ENCODE measurements at places on chromosomes 2 and 18.
A peak's percentile ranks its signal among the peaks of the same experiment; 100 is the strongest.

GRCh38 chr2:221005338-221005737 is 566.8 kb downstream of the EPHA4 start:
- DNase-seq = no peak

- DNase-seq = no peak
Measured at GRCh38 chr2:101403745-101404144, 16.4 kb upstream of the CREG2 start.

GRCh38 chr2:95669441-95669991 is 77.7 kb downstream of the TRIM43 start:
- no peak for DNase-seq

DNA sequence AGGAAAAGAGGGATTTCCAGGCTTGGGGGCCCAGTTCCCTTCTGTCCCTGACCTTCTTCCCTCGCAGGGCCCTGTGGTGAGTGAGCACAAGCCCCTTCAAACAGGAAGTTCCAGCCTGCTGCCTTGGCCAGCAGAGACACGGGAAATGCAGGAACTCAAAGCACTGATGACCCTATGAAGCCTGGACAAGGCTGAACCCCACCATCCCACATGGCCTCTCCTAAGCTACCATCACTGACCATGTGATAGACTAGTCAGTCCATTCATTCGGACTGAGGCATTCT is 196.4 kb downstream of the TNS1 start:
- no peak for DNase-seq

DNA sequence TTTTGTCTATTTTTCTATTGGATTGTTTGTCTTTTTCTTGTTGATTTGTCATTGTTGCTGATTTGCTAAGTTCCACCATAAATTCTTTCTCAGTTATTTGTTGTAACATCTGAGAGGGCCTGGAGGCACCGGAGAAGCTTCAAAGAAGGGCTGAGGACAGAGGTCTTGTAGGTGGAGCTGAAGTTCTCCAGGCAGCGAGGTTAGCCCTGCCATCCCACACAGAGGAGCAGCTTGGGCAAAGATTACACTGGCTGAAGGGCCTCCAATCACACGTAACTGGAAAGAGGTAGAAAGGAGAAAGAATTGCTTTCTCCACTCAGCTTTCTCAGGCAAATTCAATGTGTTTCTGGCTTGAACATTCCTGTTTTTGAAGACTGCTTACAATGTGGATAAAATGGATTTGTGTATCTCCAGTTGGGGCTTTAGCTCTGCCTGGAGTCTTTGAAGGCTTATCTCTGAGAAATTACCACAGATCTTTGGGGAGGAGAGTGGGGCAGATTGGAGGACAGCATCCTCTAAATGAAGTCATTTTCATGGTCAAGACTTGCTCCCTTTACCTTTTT is 21.1 kb upstream of the EMILIN2 start:
- no peak for DNase-seq

DNA sequence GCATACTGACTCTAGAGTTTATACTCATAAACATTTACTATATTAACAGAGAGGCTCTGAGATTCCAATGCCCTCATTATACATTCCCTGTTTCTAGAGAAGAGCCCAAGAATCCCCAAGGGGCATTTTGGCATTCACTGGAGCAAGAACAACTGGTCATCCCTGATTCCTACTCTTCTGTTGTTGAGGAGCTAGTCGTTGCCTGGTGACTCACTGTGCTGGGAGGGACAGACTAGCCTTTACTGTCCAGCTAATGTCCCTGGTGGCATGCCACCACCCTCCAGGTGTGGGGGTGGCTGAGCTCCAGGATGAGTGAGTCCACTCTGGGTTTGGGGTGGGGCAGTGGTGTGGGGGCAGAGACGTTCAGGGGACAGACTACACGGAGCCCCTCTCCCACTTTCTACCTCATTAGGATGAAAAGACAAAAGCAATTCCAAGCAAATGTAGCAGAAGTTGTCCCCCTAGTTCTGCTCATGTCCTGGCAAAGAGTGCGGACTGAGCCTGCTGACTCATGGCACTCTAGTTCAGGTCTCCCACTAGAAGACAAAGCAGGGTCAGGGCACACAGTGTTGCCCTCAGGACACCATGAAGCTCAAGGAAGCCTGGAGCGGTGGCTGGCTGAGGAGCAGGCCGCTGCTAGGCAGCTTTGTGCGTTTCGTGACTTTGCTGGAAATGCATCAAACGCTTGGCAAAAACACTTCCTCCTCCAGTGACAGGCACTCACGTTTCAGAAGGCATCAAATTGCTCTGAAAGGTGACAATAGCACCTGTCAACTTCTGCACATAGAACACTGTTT is 49.4 kb downstream of the RHOB start:
- peak; percentile 53 for DNase-seq

- no peak for DNase-seq
Measured at GRCh38 chr18:62741118-62741566, 25.8 kb downstream of the PHLPP1 start.

- no peak for DNase-seq
Measured at GRCh38 chr2:8121022-8121825, 560.6 kb upstream of the ID2 start.

DNA sequence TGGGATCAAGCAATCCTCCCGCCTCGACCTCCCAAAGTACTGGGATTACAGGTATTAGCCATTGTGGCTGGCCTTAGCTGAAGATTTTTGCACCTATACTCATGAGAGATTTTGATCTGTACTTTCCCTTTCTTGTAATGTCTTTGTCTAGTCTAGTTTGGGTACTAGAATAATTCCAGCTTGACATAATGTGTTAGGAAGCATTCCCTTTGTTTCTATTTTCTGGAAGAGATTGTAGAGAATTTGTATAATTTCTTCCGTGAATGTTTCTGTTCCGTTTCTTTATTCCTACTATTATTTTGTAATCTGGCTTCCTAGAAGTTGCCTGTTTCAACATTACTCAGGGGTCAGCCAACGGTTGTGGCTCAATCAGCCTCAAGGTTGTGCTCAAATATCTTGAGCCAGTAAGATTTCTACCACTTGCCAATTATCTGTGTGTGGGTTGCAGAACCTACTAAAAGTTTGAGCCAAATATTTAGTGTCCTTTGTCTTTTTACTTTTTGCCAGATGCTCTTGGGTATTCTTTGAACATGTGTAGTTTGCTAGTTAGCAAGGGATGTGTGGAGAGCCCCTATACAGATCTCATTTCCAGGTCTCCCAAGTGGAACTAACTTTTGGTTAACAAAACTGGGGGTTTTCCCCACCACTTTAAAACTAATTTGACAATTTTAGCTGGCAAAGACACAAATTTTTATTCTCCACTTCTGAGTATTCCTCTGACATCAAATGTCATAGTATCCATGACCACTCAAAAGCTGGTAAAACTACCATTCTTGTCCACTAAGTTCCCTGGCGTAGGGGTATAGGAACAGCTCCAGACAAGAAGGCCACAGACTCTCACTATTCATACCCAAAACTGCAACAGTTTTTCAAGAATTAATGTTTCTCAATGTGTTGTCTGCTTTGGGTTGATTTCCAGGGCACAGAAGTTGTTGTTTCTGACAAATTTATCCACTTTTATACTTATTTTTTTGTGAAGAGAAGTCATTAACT is 42.8 kb upstream of the BAZ2B start:
- DNase-seq = no peak

- no peak for DNase-seq
Measured at GRCh38 chr2:226671141-226671676, 128.4 kb downstream of the IRS1 start.

Data from amniotic stem cell (primary cell).